ENCODE measurements at places on chromosomes 16 and 17. TPM values are rescaled to one million over a fixed set of nuclear protein-coding genes. Genes with fewer than 3 reads are reported as not detected.
A peak's percentile ranks its signal among the peaks of the same experiment; 100 is the strongest.

DNA sequence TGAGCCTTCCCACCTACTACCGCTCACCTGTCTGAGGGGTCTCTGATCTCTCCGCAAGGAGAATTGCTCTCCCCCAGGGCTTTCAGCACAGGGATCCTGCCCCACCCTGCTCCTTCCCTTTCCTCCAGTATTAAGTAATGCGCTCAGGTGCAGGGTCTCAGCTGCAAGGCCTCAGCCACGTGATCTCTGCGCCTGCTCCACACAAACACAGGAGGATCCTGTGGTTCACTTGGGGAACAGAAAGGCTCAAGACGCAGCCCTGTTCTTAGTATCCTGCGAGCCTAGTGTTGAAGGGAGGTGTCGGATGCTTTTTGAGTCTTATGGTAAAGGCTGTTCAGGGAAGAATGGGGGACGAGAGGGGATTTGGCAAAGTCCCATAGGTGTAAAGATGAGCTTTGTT is 41.6 kb upstream of the GCSH start:
- no peaks in the 10 kb centered on the region for H3K36me3 ChIP-seq
- H3K27ac ChIP-seq: no peak overlapping the region
- DNase-seq: no peak
- H3K4me1 ChIP-seq: no peaks in the 10 kb centered on the region

GRCh38 chr17:48588074-48588415 is 2.0 kb downstream of the HOXB3 start:
- no peaks in the 10 kb centered on the region for H3K27me3 ChIP-seq
- H3K4me1 ChIP-seq: peaks cover 2% of the 10 kb centered on the region
- no peak for DNase-seq
- peaks cover 15% of the 10 kb centered on the region for H3K36me3 ChIP-seq
- peak overlapping the region; percentile 91 for H3K27ac ChIP-seq
- peak overlapping the region; percentile 52 for H3K4me3 ChIP-seq

GRCh38 chr17:8402921-8403536 is 5.4 kb upstream of the RNF222 start:
- H3K27ac ChIP-seq: no peak overlapping the region
- no peak for DNase-seq
- H3K27me3 ChIP-seq: no peaks in the 10 kb centered on the region
- no peaks in the 10 kb centered on the region for H3K4me1 ChIP-seq

DNA sequence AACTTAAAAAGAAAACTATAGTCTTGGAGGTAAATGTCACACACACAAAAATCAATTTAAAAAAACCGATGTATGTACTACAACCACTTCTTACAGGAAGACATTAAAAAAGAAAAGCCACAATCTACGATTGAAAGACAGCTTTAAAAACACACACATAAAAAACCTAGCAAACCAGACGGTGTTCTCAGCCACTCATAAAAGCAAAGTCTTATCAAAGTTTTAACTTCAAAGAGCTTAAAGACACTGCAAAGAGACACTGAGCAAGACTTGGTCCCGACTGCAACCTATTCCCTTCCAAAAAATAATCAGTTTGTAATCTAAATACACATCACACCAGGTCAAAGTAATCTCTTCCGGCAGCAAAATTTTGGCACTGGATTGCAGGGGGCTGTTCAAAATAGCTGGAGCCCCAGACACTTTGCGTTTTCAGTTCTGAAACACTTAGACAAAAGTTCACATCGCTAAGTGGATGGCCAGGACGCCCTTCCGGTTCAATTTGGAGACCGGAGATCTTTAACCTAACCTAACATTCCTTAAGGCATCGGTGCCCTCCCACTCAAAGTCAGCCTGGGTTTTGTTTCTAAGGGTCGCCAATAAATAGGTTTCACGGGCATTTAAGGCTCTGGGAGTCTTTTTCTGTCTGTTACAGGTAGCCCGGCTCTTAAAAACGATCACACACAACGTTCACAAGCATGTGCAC is 2.6 kb downstream of the ZCCHC14 start:
- H3K4me1 ChIP-seq: peaks cover 5% of the 10 kb centered on the region
- H3K27ac ChIP-seq: peak overlapping the region; percentile 39
- no peaks in the 10 kb centered on the region for H3K27me3 ChIP-seq
- peak overlapping the region; percentile 88 for H3K4me3 ChIP-seq
- H3K36me3 ChIP-seq: no peaks in the 10 kb centered on the region

GRCh38 chr16:10538583-10538982 is 41.8 kb downstream of the EMP2 start:
- H3K4me3 ChIP-seq: no peak overlapping the region
- DNase-seq: no peak
- no peaks in the 10 kb centered on the region for H3K27me3 ChIP-seq
- H3K27ac ChIP-seq: no peak overlapping the region
- peaks cover 2% of the 10 kb centered on the region for H3K36me3 ChIP-seq

DNA sequence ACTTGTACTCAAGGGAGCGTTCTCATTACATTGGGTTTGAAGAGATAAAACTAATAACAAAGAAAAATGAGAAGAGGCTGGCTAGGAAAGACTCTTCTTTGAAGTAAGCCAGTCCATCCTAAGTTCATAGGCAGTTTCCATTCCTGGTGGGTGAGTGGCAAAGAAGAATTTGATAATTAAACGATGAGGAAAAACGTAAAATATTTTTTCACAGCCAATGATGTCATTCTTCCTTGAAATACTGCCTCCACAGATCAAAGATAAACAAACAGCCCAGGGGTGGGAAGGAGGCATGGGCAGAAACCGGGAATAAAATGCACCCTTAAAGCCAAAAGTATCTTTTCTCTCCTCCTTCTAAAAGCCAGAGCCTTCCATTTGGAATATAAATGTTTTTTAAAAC is 346.6 kb downstream of the PMP22 start:
- H3K27me3 ChIP-seq: no peaks in the 10 kb centered on the region
- no peak overlapping the region for H3K27ac ChIP-seq
- no peaks in the 10 kb centered on the region for H3K36me3 ChIP-seq
- no peak overlapping the region for H3K4me3 ChIP-seq
- no peak for DNase-seq

DNA sequence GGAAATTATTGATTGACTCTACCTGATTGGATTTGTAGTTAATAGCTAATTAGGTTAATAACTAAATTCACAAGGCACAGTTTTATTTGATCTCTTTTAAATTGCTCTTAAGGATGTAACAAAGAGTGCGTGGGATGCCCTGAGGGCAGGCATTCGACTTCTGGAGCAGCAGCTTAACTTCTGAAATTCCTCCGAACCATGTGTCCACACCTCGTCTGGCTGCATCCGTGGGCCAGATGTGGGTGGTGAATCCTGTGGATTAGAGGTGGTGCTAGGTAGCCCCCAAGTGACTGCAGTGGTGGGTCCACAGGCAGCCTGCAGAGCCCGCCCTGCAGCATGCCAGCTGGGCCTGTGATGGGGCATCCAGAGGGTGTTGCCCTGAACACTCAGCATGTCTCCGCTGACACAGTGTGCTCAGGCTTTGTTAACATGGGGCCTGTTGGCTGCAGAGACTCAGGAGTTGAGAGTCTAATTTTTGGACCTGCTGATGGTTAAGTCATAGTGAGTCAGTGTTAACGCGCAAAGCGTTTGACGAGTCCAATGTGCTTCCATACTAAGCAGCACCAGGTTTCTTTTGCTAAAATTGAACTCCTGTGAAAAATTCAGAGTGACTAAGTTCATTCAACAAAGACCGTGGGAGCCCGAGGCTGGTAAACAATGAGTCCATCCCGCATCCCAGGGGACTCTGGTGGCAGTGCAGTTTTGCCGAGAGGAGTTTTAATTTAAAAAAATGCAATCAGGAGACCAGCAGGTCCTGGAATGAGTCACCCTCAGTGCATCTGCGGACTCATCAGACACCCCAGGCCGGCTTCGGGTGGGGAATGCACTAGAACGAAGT is 3.8 kb upstream of the NPB start:
- peaks cover 79% of the 10 kb centered on the region for H3K36me3 ChIP-seq
- H3K4me3 ChIP-seq: no peak overlapping the region
- no peak for DNase-seq
- no peak overlapping the region for H3K27ac ChIP-seq
- H3K4me1 ChIP-seq: no peaks in the 10 kb centered on the region

- no peaks in the 10 kb centered on the region for H3K36me3 ChIP-seq
- H3K4me3 ChIP-seq: no peak overlapping the region
- no peak for DNase-seq
- no peak overlapping the region for H3K27ac ChIP-seq
- H3K27me3 ChIP-seq: no peaks in the 10 kb centered on the region
- peaks cover 43% of the 10 kb centered on the region for H3K4me1 ChIP-seq
Observed at GRCh38 chr16:85536411-85537330, 76.5 kb upstream of the GSE1 start.

- no peaks in the 10 kb centered on the region for H3K4me1 ChIP-seq
- no peak overlapping the region for H3K27ac ChIP-seq
- no peak for DNase-seq
- H3K27me3 ChIP-seq: no peaks in the 10 kb centered on the region
Observed at GRCh38 chr16:68041783-68042182, 18.7 kb downstream of the DUS2 start.

DNA sequence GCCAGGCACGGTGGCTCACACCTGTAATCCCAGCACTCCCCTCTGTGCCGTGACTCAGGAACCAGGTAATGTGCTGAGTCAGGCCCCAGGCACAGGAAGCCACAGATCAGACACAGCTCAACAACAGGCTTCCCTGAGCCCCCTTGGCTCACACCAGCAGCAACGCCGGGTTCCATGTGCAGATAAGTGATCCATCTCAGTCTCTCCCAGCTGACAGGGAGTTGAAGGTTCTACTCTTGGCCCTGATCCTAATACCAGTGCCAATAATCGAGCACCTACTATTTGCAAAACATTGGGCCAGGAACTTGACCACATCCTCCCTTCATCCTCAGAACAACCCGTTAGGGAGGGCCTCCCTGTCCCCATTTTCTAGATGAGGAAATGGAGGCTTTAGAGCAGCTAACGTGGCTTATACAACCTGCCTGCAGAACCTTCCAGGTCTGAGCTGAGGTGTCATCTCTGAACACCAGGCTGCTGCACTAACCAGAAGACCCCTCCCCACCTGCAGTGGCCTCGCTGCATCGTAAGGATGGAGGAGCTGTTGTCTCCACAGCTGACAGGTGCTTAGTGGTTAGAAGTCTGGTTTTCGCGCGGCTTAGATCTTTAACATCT is 64.8 kb upstream of the AMZ2 start:
- H3K36me3 ChIP-seq: no peaks in the 10 kb centered on the region
- DNase-seq: no peak
- peak overlapping the region; percentile 56 for H3K27ac ChIP-seq
- H3K4me1 ChIP-seq: no peaks in the 10 kb centered on the region

GRCh38 chr17:39563476-39563875 is 44.2 kb downstream of the NEUROD2 start:
- H3K36me3 ChIP-seq: peaks cover 7% of the 10 kb centered on the region
- DNase-seq: no peak
- H3K27ac ChIP-seq: no peak overlapping the region
- no peaks in the 10 kb centered on the region for H3K27me3 ChIP-seq
- H3K4me1 ChIP-seq: peaks cover 9% of the 10 kb centered on the region
- no peak overlapping the region for H3K4me3 ChIP-seq

- peak; percentile 88 for DNase-seq
- H3K36me3 ChIP-seq: peaks cover 99% of the 10 kb centered on the region
- peaks cover 9% of the 10 kb centered on the region for H3K4me1 ChIP-seq
- H3K4me3 ChIP-seq: no peak overlapping the region
- no peaks in the 10 kb centered on the region for H3K27me3 ChIP-seq
- H3K27ac ChIP-seq: peak overlapping the region; percentile 59
Observed at GRCh38 chr16:88527186-88527936, 42.8 kb upstream of the ZC3H18 start.

- H3K36me3 ChIP-seq: no peaks in the 10 kb centered on the region
- peak overlapping the region; percentile 55 for H3K4me3 ChIP-seq
- no peaks in the 10 kb centered on the region for H3K27me3 ChIP-seq
- peak; percentile 75 for DNase-seq
- H3K27ac ChIP-seq: peak overlapping the region; percentile 89
- H3K4me1 ChIP-seq: peaks cover 3% of the 10 kb centered on the region
Observed at GRCh38 chr17:8629371-8630226, 926 bp downstream of the MYH10 start.

GRCh38 chr16:17166095-17166494 is 304.7 kb downstream of the XYLT1 start:
- H3K36me3 ChIP-seq: peaks cover 4% of the 10 kb centered on the region
- no peak overlapping the region for H3K4me3 ChIP-seq
- no peak overlapping the region for H3K27ac ChIP-seq
- no peak for DNase-seq
- no peaks in the 10 kb centered on the region for H3K4me1 ChIP-seq
- no peaks in the 10 kb centered on the region for H3K27me3 ChIP-seq

DNA sequence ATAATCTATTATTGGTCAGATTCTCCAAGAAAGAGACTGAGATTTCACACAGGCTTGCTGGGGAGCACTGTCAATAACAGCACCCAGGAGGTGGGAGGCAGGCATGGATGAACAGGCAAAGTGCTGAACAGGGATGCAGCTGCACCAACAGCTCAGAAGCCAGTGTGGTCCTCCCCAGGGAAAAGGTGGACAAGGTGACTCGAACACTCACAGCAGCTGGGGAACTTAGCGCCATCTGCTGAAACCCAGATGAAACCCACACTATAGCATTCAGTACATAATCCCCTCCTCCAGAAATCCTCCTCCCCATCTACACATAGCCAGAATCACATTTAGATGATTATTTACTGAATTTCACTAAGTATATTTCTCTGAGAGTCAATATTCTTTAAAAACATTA is 255.2 kb upstream of the WSB1 start:
- H3K36me3 ChIP-seq: no peaks in the 10 kb centered on the region
- H3K4me3 ChIP-seq: no peak overlapping the region
- DNase-seq: no peak
- H3K27ac ChIP-seq: no peak overlapping the region
- no peaks in the 10 kb centered on the region for H3K4me1 ChIP-seq

DNA sequence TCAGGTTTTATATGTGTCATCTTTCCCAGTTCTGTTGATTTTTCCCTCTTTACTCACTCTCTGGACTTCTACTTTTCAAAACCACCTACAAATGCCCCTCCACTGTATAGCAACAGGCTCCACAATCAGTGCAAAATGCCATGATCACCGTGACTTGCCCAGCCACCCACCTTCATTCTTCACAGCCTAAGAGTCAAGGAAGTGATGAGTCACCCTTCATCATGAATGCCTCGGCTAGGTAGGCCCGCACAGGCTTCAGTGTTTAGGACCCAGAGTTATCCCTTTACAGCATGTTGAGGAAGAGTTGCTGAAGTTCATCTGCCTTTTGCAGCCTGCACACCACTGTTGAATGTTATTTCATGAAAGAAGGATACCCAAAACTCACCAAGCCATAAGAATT is 158.6 kb downstream of the PMP22 start:
- H3K27ac ChIP-seq: no peak overlapping the region
- no peak overlapping the region for H3K4me3 ChIP-seq
- H3K36me3 ChIP-seq: no peaks in the 10 kb centered on the region
- H3K27me3 ChIP-seq: no peaks in the 10 kb centered on the region
- DNase-seq: no peak

- no peak overlapping the region for H3K27ac ChIP-seq
- no peak for DNase-seq
- H3K4me1 ChIP-seq: peaks cover 5% of the 10 kb centered on the region
- no peaks in the 10 kb centered on the region for H3K27me3 ChIP-seq
- H3K36me3 ChIP-seq: no peaks in the 10 kb centered on the region
Observed at GRCh38 chr16:22291860-22292318, 5.3 kb upstream of the POLR3E start.

GRCh38 chr17:67027031-67027628 is 17.2 kb upstream of the CACNG1 start:
- no peaks in the 10 kb centered on the region for H3K4me1 ChIP-seq
- no peak overlapping the region for H3K4me3 ChIP-seq
- DNase-seq: no peak
- no peaks in the 10 kb centered on the region for H3K36me3 ChIP-seq
- no peaks in the 10 kb centered on the region for H3K27me3 ChIP-seq

The NKD1 gene
- 2.9 TPM for polyA plus RNA-seq

The TBC1D3C gene
- 0.54 TPM for polyA plus RNA-seq

The ARL5C gene
- not detected for polyA plus RNA-seq

The MLKL gene
- polyA plus RNA-seq: 8.2 TPM

The KCNJ18 gene
- not detected for polyA plus RNA-seq

The KRTAP17-1 gene
- not detected for polyA plus RNA-seq

The DOC2B gene
- polyA plus RNA-seq: 1.6 TPM
